ENCODE measurements at places on chromosomes 3 and 15.

DNA sequence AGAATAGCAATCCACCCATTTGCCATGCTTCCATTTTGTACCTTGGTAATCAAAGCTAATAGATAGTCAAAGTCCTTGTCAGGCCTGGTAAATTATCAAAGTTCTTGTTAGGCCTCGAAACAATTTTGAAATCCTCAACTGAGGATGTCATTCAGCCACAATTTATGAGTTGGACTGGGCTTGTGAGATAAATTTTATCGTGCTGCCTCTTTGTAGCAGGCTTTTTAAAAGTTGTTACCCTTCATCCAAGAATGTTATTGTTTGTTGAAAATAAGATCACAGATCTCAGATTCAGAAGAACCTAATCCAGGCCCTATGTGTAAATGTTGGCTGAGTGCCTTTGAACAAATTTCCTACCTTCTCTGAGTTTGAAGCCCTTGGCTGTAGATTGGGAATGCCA, 143.3 kb upstream of the PROK2 start:
- no peak for DNase-seq

DNA sequence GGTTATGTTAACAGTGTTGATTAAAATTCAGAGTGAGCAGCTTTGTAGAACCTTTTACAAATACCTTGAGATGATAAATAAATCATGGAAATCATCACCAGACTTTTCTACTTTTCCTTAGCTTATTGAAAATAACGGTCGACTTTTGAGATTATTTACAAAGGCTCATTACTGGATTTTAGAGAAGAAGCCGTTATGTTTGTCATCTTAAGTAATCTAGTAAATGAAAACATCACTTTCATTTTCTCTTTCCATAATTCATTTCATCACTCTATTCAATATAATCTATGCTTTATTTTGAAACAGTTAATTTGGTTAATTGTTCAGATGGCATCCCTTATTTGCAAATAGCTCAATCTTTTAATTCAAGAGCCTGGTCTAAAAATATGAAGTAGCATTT, 3.6 kb downstream of the PLCL2 start:
- DNase-seq, result no peak

DNA sequence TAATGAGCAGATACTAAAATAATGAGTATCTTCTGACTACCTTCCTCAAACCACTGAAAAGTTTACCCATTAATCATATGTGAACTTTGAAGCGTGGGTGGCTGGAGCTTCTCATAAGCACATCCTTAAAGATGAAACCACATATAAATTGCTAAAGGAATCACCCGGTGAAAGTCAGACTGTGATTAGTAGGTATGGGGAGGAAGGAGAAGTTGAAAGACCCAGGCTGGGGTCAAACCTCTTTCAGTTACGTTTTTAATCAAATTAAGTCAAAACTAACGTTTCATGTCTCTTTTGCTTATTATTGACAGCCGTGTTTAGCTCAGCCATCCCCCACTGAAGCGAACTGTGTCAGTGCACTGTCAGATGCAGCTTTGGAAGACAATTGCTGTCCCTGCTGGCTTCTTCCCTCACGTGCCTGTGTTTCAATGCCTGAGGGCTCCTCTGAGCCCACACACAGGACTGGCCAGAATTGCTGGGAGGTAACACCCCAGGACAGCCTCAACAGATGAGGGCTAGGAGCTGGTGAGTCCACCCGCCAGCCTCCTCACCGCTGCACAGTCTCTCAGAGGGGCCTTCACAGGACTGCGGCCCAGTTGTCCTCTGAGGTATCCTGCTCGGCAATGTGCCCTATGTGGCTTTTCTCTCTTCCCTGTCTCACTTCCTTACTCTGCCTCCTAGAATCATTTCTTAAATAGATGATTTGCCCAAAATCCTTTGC, 29.3 kb upstream of the SH3BP5 start:
- no peak for DNase-seq

- no peak for DNase-seq
Observed at GRCh38 chr3:188349351-188349901, 195.5 kb downstream of the LPP start.

DNA sequence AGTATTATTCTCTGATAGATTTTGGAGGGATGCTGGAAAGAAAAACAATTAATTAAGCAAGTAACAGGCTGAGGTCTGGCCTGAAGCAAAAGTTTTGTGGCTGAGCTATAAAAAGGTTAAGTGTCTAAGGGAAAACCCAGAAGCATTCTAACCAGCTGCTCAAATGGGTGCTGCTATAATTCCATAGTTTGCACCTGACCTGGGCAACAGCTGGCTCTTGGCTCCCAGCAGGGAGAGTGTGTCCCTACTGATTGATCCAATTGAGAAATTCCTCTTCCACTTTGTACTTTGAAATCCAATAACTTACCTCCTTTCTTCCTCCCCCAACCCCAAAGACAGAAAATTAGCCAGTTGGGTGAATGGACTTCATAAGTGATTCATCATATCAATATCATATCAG, 27.7 kb upstream of the SMAD3 start:
- no peak for DNase-seq
